MG63 (cell line): ENCODE measurements at places on chromosomes 1 and 21. TPM values are rescaled to one million over a fixed set of nuclear protein-coding genes. Genes with fewer than 3 reads are reported as not detected.

The REN gene
- not detected in 2 replicates for total RNA-seq

The MAP1LC3C gene
- 2.2 and 3.3 TPM in 2 replicates for total RNA-seq

DNA sequence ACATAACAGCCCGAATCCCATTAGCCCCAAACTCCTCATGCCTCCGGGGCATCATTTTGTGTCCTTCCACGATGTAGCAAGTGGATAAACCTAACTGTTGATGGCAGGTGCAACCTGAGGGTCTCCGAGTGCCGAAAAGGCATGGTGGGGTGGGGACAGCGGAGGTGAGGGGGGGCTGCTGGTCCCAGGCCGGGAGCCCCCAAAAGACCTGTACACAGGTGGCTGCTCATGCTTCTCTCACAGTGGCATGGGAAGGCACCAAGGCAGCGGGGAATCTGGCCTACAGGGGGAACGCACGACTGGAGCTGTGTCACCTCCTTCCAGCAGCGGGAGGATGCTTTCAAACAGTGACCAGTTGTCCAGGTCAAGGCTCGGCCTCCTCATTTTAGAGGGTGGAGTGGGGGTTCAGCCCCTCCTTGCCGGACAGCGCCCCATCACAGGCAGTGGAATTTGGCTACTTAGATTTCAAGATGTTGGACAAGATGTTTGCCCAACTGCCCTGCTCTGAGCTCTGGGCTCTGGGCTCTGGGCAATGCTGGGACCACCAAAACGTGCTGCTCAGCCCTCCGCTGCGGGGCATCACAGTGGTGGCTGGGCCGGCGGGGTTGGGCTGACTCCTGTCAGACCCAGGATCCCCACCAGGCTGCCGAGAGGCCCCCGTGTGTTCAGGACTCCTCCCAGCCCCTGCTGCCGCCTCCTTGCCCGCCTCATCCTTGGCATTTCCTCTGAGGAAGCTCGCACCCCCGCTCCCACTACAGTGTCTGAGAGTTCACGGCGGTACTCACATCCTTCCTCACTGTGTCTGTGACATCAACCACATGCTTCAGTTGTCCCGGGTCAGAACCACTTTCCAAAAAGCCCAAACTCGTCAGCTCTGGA is 7.6 kb downstream of the DNMT3L start:
- DNase-seq: no peak

The MTARC1 gene
- 0.26 TPM in 1 of 2 replicates, not detected in the other for total RNA-seq

- no peak for DNase-seq
Observed at GRCh38 chr1:228222548-228222947, 14.7 kb downstream of the OBSCN start.

- DNase-seq: peak; percentile 46
Observed at GRCh38 chr1:2414297-2414958, 2.1 kb upstream of the PEX10 start.

GRCh38 chr1:7644961-7645750 is 125.9 kb upstream of the VAMP3 start:
- peak; percentile 90 for DNase-seq

The TAF13 gene
- 37.6 and 71.7 TPM in 2 replicates for total RNA-seq

- DNase-seq: no peak
Observed at GRCh38 chr1:232737917-232738316, 67.3 kb upstream of the MAP10 start.

DNA sequence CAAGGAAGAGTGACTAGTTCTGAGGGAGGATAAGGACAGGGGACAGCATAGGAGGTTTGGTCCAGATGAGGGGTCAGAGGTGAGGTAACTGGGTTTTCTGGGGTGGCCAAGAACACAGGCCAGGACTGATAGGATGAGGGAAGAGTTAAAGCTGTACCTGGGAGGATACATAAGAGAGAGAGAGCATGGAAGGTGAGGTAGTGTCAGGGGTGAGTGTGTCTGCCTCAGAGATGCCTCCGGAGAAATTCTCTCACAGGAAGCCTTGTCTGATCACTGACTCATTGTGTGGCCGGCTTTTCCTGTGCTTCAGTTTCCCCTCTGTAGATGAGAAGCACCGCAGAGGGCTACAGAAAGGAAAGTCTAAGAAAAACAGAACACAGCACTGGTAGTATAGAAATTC is 40.2 kb downstream of the FASLG start:
- no peak for DNase-seq

GRCh38 chr1:150696590-150696989 is 364 bp downstream of the GOLPH3L start:
- DNase-seq: no peak

The HCN3 gene
- 0.10 and 1.2 TPM in 2 replicates for total RNA-seq

DNA sequence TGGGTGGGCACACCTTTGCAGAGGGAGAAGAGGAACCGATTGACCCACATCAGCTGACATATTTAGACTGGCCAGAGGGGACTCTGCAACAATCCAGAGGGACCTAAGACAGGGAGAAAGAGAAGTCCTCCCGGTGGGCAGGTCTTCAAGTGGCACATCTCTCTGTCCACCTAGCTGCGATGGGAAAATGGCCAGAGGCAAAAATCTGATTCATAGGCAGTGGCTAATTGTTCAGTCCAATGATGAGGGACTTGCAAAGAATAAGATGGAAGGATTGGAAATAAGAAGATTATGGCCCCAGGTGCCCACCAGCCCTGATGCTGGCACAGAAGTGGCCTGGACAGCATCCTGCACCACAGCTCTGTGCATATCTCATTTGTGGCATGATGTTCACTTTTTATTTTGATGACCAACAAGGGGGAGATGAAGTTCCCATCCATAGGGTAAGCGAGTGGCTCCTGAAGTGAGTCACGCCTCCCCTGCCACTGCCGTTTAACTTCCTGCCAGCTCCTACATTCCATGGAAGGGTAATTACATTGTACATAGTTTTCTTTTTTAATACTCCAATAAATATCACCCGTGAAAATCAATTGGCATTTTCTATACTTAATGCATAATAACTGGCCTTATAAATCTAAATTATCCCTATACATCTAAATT is 659.6 kb downstream of the MATN1 start:
- peak; percentile 29 for DNase-seq

The COG2 gene
- total RNA-seq: 20.1 and 23.0 TPM in 2 replicates
